Epithelial cell of alveolus of lung (primary cell): ENCODE measurements at places on chromosomes 6 and 20. TPM values are rescaled to one million over a fixed set of nuclear protein-coding genes. Genes with fewer than 3 reads are reported as not detected.

HLA-DMB gene
- total RNA-seq = 4.6 TPM in 1 of 2 replicates, not detected in the other

BCAS1 gene
- total RNA-seq = not detected in 2 replicates

HINT3 gene
- total RNA-seq = 11.0 and 14.4 TPM in 2 replicates

TSPO2 gene
- total RNA-seq = not detected in 2 replicates

JARID2 gene
- total RNA-seq = 9.6 and 13.3 TPM in 2 replicates

ECT2L gene
- not detected in 2 replicates for total RNA-seq

TREML2 gene
- under 0.01 TPM in 1 of 2 replicates, not detected in the other for total RNA-seq

RAB44 gene
- total RNA-seq = 0.13 and 0.40 TPM in 2 replicates
